ENCODE measurements at places on chromosomes 3 and 15.

DNA sequence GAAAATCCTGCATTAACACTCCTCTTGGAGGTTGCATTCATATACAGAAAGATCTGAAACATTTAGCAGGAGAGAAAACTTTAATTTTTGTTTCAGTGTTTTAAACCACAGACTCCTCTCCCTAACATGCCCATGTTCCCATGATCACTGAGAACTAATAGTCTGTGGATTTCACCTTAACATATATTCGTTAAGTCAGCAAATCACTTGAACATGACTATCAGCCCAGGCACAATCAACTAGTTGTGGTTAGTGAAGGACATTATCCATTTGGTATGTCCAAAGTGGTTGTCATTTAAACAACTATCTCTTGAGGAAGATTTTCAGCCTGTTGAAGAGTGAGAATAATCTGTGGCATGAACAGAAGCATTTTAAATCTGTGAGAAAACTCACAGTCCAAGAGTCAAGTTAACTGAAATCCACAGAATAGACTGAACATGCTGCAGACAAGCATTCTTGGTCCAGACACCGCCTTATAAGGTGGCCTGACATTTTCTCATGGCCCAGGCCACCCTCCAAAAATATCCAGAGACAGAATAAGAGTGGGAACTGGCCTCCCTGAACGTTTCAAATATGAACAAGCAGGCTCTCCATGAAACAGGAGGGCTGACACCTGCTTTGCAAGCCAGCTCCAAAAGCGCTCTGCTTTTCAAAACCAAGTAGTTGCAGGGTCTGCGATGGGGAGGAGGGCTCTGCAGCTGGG is 39.9 kb upstream of the ADCY5 start:
- DNase-seq, result no peak

- no peak for DNase-seq
Measured at GRCh38 chr3:102057781-102058421, 208.6 kb downstream of the NFKBIZ start.

DNA sequence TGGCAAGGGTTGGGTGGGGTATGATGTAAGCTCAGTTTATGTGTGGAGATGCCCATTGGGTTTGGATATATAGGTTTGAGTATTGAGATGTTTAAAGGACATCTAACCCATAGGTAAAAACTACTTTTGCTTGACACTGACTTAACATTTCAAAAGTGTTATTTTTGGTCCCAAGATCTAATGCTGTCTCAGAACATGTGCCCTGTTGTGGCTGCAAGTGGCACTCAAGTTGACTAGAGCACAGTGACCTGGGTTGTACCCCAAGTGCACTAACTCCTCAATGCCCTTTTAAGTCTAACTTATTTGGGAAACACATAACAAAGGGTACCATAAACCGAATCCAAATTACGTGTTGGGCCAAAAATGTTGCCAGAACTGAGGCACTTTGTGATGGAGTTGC is 56.5 kb upstream of the CCR4 start:
- DNase-seq, result no peak

- DNase-seq, result no peak
Measured at GRCh38 chr3:168705412-168705811, 609.7 kb upstream of the GOLIM4 start.

GRCh38 chr15:77505556-77505955 is 84.9 kb downstream of the HMG20A start:
- no peak for DNase-seq

- no peak for DNase-seq
Measured at GRCh38 chr3:149599236-149599635, 58.6 kb downstream of the WWTR1 start.

DNA sequence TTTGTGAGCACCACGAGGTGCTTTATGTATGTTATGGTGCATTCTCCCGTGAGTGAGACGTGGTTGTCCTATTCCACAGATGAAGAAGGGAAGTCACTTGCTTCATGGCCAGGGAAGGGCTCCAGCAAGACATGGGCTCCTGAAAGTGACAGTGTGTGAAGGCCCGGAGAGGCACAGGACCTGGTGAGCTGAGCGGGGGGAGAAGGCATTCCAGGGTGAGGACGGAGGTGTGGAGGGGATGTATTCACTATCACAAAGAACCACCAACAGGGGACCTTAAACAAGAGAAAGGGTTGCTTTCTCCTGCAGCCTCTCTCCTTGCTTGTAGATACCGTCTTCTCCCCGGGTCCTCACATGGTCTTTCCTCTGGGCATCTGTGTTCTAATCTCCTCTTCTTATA is 139.1 kb downstream of the FBLN2 start:
- DNase-seq, result no peak
